Anterior cingulate cortex (tissue), 58 donors: ENCODE measurements at places on chromosomes 5 and 9.

GRCh38 chr5:127574852-127575679 lies 57.6 kb downstream of the PRRC1 start:
- DNase-seq: no peak

DNA sequence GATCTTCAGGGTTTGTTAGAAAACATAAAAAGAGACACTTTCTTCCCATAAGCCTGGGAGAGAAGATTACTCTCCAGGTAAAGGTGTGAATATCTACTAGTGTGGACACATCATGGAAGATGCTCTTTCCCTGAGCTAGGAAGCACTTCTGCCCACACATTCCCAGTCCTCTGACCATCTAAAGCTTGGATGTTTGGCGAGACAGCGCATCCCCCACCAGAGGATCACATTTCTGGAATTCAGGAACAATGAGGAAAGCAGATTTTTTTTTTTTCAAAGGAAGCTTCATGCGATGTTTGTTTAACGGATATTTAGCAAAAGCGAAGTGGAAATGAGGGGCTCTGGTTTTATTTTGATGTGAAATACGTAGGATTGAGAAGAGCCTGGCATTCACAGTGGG lies 6.2 kb downstream of the SVEP1 start:
- DNase-seq: no peak

GRCh38 chr9:72618811-72619210 lies 97.4 kb downstream of the TMC1 start:
- no peak for DNase-seq

DNA sequence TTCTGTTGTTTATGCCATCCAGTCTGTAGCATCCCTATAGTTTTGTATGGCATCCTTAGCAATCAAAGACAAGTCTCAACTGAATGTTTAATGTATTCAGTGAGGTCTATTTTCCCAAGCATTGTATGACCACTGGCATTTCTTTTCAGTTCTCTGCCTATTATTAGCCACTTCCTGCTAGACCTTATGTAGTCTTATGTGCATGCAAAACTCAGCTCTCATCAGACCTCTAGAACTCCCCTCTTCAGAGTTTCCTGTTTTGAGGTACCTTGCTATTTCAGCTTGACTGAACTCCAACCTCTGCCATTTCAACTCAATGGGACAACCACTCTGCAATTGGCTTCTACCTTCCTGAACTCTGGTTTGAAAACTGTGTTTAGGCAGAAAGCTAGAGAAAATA lies 113.2 kb downstream of the SLC25A46 start:
- DNase-seq: no peak

DNA sequence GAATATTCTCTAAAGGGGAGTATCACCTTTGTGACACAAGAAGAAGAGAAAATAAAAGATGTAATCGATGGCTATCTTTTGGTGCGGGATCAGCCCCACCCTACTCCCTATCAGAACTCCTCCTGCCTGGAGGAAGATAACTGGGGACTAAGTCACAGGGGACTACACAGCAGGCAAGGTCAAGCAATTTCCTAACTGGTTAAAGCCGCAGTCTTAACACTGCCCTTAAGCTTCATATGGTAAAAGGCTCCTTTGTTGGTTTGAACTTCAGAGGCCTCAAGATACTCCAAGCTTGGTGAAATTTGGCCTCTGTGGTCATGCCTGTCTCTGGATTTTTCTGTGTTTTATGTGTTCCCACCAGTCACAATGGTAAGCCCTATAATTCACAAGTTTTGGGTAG lies 1.3 kb upstream of the SHISAL2B start:
- DNase-seq: no peak

- DNase-seq: no peak
Observed at GRCh38 chr9:115525111-115526058, 407.4 kb upstream of the TNC start.

DNA sequence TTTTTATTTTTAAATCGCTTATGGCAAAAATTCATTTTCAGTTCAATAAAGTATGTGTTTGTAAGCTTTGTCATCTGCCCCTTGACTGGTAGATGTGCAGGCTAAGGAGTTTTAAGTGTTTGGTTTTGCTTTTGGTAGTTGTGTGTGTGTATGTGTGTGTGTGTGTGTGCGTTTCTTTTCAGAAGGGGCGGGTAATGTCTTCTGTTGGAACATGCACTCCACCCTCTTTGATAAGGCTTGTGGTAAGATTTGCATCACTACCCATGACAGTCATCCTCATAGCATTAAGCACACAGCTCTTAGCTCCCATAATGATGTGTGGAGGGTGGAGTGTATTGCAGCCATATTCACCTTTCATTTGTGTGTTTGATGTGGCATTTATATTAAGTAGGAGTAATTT lies 92.1 kb upstream of the FSD1L start:
- DNase-seq: no peak

DNA sequence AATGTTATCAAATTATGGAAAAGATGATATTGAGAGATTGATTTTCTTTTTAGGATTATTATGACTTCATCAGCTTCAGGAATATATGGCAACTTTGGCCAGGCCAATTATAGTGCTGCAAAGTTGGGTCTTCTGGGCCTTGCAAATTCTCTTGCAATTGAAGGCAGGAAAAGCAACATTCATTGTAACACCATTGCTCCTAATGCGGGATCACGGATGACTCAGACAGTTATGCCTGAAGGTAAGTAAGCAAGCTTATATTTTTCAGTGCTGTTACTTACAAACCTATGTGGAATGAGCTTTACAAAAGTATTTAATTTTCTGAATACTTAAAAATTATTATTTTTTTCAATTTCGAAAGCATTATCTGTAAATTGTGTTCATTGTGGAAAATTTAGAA lies 26.5 kb downstream of the HSD17B4 start:
- DNase-seq: no peak

GRCh38 chr9:72623156-72623555 lies 101.7 kb downstream of the TMC1 start:
- DNase-seq: no peak

GRCh38 chr9:86347991-86348390 lies 6.2 kb downstream of the TUT7 start:
- DNase-seq: no peak

DNA sequence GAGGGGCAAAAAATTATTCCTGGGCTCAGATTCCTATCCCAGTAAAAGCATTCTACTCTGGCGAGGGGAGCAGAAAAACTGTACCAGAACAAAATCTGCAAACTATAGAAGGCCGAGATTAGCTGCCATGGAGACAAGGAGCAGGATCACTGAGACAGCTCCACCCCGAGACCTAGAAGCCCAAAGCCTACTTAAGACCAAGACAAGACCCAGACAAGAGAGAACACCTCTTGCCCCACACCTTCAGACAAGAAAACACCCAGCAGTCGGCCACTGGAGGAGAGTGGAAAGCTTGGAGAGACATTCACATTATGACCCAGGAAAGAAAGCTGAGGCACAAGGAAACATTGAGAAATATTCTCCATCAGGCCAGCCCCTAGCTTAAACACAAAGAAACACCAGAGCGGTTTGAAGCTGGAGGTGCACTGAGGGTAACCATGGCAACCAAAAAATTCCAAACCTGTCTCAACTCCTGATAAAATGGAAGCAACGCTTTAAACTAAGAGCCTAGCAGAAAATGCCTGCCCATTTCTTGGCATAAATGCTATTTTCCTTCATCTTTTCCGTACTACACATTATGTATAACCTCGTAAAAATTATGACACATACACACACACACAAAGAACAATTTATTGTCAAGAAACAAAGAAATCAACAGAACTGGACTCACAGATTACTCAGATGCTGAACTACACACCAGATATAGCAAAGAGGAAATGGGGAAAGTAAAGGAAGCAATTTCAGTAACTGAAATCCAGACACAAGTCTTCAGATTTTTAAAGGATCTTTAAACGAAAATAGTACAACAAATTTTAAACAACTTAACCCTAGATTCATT lies 53.8 kb upstream of the FTMT start:
- no peak for DNase-seq

GRCh38 chr5:60517850-60518249 lies 182.1 kb downstream of the DEPDC1B start:
- no peak for DNase-seq

GRCh38 chr9:80649001-80649420 lies 1040.3 kb downstream of the TLE1 start:
- DNase-seq: no peak

- DNase-seq: no peak
Observed at GRCh38 chr5:20497356-20497755, 509.4 kb upstream of the CDH18 start.

- DNase-seq: no peak
Observed at GRCh38 chr5:68641211-68641610, 425.7 kb downstream of the PIK3R1 start.

DNA sequence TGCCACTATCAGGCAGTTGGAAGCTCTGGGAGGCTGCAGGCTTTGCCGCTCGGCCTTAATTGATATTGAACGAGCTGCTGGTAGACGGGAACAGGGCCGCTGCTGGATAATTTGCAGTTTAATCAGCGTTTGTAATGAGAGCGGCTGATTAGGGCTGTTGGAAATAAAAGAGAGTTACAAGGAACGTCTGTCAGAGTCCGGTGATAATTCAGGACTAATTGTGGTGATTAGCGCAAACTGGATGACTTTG lies 68.2 kb upstream of the TBCA start:
- no peak for DNase-seq

DNA sequence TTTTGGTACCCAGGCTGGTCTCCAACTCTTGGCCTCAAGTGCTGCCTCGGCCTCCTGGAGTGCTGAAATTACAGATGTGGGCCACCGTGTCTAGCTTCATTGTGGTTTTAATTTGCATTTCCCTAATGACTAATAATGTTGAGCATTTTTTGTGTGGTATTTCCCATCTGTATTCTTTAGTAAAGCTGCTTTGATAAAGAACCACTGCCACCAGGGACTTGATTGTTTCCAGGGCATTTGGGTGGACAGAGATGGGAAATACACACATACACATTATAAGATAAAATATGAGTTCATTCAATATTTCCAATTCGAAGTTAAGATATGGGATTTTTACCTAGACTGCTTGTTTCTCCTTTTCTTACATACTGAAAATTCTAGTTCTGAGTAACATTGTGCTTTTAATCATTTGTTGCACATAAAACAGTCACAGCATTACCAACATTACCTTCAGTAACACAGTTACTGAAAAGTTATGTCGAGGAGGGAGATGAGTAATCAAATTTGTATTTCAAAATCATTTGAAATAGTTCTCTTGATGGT lies 28.9 kb downstream of the HABP4 start:
- no peak for DNase-seq

- no peak for DNase-seq
Observed at GRCh38 chr9:71487061-71487460, 281.3 kb downstream of the CEMIP2 start.

GRCh38 chr5:133083901-133084300 lies 32.1 kb downstream of the HSPA4 start:
- DNase-seq: no peak

DNA sequence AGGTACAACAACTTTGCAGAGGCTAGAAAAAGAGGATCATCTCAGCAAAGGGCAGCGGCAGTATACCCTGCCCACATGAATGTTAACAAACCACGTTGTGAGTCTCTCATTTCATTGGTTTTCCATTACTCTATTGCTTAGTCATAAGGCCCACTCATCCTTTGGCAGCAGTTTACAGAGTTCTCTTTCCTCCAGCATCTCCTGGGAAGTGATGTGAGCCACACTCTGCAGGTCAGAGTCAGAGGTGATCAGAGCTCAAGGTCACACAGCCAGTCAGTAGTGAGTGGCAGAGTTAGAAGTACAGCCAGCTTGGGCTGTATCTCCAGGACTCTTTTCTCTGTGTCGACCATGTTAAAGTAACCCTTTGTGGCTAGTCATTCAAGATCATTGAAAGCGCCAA lies 599.6 kb upstream of the GRAMD2B start:
- no peak for DNase-seq

GRCh38 chr5:57176350-57176857 lies 2.5 kb downstream of the GPBP1 start:
- DNase-seq: no peak

GRCh38 chr5:95447961-95448360 lies 56.8 kb downstream of the FAM81B start:
- no peak for DNase-seq

GRCh38 chr5:95713960-95714710 lies 17.0 kb upstream of the RHOBTB3 start:
- DNase-seq: no peak

DNA sequence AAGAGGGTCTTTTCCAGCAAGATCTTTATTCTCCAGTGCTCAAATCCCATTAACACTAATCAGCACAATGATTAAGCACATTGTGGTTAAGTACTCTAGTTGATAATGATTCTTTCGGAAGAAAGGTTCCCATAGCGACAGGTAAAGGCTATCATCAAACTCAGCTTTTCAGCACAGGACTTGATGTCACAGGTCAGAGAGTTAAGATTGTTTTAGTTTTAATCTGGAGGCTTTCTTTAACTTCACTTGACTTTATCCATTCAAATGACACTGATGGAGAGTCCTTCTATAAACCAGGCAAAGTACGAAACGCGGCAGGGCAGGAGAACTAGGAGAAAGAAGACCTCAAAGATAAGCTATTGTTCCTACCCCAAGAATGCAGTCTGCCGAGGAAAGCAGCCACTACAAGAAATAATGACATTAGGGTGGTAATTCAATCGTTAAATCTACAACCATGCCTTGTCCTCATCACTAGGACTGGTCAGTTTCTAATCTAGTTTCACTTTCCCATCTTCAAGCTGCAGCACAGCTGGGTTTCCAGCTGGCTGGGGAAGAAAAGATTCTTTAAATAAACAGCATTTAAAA lies 4.6 kb downstream of the NRG2 start:
- DNase-seq: no peak

DNA sequence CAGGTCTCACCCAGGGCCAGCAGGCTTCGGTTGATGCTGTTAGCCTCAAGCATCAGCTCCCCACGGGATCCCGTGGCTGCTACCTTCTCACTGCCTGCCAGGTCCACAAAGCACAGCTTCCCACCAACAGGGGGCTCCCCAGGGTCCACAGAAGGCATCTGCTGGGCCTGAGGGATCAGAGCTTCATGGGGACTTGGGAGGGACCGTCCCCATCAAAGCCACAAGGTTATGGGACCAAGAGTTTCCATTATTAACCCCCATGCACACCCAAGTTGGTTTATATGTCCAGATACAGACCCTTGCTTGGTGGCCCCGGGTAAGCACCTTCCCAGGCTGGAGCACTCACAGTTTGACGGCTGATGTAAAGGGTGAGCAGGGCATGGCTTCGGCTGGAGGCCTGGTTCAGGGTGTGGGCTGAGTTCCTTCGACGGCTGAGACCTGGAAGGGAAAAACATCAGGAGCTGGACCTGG lies 3.0 kb downstream of the KIF12 start:
- no peak for DNase-seq

DNA sequence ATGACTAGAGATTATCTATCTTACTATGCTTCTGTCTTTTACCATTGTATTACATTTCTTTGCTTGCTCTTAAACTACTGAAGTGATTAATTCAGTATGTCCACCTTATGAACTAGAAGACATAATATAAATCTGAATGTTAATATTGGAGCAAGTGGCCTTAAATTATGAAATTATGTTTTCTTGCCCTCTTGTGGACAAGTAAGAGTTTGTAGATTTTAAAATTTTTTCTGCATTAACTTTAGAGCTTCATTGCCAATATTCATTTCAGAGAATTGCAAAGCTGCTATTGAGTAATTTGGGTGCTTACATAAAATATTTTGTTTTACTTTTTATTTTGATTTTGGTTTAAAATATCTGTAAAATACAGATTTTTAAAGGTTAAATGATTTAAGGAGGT lies 55.3 kb downstream of the RANBP17 start:
- no peak for DNase-seq
